Upper lobe of right lung (tissue), 1 donor: ENCODE measurements at places on chromosomes 12 and 14.

DNA sequence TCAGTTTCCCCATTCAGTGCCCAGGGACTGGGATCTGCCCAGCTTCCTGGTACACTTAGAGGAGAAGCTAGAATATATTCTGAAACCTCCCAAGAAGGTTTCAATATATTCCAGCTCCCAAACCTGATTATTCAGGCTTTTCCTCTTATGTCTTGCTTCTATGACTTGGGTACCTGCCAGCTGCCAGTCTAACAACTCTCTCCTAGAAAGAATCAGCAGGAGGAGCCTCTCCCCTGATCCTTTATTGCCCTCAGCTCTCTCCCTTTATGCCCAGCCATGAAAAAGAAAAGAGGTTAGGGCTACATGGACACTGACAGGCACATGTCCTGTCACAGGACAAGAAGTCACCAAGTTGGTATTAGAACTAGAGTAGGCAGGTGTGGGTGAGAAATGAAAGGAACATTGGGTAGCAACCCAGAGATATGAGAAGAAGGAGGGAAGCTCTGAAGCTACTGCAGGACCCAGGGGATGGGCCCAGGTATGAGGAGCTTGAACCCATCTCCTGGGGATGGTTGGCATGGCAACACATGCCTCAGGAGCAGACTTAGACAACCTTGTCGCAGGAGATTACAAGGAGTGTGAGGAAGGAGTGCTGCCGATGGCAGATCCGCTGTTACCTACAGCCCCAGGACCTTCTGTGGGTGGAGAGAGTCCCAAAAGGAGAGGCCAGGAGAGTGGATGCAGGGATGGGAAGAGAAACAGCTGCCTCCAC is 2.0 kb upstream of the CACNB3 start:
- DNase-seq, result no peak

- no peak for DNase-seq
Measured at GRCh38 chr12:41162461-41162860, 25.7 kb upstream of the PDZRN4 start.

- DNase-seq, result peak; percentile 73
Measured at GRCh38 chr12:111024205-111024801, 103.9 kb upstream of the MYL2 start.

DNA sequence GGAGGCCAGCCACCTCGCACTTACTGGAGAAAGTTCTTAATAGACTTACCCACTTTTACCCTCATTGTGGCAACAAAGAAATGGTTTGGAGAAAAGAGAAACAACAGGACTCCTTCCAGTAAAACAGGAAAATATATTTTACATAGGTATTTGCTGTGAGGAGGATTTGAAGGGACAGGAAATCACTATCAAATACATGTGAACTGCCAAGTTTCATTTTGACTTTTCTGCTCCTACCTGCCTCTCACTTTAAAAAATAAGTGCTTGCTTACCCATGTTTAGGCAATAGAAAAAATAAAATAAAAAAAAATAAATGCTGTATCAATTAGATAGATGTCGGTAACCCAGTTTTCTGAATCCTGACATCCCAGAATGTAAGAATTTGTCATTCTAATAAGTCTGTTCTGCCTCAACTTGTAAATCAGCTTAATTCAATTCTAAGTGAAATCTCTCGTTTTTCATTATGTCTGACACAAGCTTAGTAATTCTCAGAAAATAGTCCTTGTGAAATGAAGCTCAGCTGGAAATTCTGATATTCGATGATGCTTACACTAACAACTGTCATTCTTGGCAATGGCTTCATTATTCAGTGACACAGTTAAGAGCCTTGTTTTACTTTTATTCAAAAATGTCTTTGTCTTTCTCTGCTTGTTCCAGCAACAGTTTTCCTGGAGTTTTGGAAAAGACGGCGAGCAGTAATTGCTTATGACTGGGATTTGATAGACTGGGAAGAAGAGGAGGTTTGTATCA is 131.3 kb downstream of the SLC5A8 start:
- no peak for DNase-seq

GRCh38 chr14:23070262-23071129 is 13.2 kb upstream of the CDH24 start:
- DNase-seq, result no peak

- no peak for DNase-seq
Measured at GRCh38 chr14:21825845-21826244, 152.2 kb upstream of the OR4E1 start.

DNA sequence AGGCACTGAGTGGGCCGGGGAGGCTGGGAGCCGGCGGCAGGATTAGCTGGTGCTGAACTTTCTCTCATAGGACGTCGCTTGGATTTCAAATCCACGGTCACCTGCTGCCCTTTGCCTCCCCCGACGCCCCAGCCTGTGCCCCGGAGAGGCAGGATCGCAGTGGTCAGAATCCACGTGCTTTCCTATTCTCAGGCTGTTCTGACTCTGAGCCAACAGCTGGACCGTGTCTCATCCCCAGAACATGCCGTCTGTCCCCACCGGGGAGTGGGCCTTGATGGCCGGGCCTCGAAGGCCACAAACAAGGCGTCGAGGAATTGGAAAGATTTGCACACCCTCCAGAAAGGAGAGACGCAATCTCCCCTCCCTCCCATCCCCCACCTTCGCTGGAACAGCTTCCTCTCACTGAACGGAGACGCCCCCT is 18.5 kb upstream of the MLXIP start:
- DNase-seq, result no peak

- DNase-seq, result no peak
Measured at GRCh38 chr12:83197483-83197914, 510.8 kb downstream of the TMTC2 start.

DNA sequence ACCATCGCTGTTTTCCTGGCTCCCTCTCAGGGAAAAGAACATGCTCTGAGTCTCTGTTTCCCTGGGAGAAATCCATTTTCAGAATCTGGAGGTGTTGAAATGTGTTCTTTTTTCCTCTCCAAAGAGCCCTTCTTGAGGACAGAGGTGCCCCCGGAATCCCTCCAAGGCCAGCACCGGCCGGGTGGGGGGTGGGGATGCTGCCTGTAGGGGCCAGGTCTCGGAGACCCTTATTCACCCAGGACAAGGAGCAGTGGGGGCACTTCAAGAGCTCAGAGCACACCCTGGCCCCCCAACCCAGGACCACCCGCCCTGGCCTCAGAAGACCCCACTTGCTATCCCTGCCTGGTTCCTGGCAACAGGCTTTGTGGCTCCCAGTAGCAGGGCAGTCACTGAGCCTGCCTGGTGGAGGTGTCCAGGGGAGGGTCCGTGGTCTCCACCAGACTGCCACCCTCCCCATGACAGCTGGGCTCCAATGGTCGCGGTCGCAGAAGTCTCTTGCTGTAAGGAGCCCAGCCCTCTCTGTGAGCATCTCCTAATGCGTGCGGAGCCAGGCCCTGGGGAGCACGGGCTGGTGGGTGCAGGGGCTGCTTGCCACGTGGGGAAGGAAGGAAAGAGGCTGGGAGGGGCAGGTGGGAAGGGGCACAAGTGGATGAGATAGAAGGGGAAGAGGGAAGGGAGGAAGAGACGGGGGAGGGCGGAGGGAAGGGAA is 13.2 kb upstream of the DIO3 start:
- no peak for DNase-seq

- no peak for DNase-seq
Measured at GRCh38 chr12:94560431-94561221, 89.7 kb downstream of the TMCC3 start.

DNA sequence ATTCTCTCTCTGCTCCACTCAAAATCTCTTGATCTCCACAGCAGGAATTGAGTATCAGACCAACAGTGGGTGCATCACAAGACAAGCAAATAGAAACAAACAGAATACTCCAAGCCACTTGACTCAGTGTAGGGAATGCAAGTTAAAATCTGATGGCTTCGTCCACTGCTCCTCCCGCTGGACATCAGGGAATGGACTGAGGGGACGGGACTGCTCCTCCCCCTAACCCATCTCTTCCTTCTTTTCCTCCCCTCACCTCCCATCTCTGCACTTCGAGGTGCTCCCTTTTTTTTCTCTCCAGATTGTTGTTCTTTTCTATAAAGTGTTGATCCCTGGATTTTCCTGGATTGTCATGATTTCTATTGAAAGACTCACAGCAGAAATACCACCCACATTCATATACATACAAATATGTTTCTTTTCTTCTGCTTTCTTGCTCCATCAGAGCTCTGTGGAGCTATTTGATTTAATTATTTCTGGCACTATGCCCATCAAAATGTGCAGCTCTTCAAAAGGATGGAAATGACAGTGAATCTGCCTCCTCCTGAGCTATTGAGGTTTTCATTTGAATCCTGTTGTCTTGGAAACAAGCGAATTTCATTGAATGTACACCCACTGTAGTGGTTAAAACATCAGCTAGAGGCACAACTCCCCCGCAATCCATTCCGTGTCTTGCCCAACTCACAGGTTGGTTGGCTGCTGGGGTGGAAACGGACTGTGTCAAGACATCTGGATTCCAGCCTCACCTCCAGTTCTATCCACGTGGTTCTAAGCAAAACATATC is 199.7 kb downstream of the SPTSSA start:
- no peak for DNase-seq

GRCh38 chr12:30796891-30797371 is 42.2 kb upstream of the CAPRIN2 start:
- DNase-seq, result no peak

DNA sequence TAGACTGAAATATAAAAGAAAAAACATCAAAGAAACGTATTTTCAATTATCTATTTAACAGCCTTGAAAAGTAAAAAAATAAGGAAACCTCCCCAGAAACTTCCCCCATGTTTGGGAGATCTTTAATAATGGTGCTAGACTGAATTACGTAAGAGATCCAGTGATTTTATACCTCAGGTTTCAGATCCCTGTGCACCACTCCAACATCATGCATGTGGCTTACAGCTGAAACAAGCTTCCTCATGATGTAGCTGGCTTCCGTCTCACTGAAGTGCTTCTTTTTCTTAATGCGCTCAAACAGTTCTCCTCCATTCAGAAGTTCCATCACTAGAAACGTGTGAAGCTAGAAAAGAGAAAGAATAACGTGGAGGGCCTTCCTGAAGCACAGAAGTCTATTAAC is 78.0 kb upstream of the TTC7B start:
- DNase-seq, result no peak

DNA sequence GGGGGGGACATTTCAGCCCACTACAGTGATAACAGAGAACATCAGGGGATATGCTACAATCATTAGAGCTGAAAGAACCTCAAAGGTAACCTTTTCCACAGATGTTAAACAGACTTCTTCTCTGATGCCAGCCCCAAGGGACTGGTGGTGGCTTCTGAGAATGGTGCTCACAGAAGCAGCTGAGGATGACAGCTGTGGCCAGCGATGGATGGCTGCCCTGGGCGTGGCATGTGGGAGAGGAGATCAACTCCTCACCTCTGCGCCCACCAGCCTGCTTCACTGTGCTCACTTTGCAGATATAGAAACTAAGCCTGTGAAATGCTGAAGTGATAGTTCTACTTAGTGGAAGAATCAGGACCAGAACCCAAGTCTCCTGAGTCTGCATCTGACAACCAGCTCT is 33.0 kb downstream of the FOXN3 start:
- no peak for DNase-seq

DNA sequence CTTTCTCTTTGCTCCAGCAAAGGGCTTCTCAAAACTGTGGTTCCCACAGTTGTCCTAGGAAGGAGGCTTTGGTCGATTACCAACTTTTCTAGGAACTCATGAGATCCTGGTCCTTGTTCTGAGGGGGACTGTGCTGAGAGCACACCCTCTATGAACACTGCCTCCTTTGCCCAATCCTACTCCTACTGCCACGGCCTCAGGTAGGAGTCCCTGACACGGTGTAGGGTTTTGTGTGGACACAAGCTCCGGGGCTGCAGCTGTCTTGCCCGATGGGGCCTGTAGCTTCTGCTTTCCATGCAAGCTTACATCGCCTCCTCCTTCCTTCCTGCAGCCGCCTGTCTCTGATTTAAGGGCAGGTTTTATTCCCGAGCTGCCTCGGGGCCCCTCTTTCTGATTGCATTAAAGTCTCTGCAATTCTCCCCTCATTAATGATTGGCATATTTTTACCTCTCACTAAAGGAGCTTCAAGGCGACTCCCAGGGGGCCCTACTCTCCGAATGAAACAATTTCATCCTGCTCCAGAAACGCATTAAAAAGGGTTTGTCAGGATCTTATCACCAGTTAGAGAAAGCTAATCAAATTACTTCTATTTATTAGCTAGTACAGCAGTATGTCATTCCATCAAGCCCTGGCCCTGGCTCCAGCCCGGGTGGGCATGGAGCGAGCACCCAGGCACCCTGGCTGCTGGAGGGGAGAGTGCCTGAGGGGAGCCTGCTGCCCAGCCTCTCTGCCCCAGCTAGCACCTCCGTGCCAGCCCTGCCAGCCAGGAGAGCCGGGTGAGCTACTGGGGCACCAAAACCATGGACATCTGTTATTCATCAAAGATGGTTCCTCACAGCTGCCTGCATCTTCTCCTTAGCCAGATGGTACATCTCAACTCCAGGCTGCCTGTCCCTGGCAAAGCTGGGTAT is 38.0 kb upstream of the ESRRB start:
- no peak for DNase-seq

DNA sequence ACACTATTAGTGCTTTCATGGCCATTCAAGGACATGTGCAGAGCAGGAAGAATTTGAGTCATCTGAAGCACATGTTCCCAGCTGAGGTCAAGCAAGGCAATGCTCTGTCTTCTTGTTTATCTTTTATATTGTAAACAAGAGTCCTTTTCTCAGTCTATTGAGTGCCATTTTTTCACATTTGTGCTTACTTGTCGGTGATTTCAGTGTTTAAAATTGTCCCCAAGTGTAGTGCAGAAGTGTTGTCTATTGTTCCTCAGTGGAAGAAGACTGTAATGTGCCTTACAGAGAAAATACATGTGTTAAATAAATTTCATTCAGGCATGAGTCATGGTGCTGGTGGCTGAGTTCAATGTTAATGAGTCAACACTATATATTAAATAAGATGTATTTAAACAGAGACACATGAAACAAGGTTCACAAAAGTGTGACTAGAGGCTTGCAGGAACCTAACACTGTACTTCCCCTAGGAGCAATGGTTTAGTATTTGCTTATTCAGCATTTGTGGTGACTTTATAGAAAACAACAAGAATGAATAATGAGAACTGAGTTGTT is 391.1 kb downstream of the LRIG3 start:
- DNase-seq, result no peak

- DNase-seq, result no peak
Measured at GRCh38 chr12:93708952-93709351, 31.8 kb downstream of the CRADD start.

DNA sequence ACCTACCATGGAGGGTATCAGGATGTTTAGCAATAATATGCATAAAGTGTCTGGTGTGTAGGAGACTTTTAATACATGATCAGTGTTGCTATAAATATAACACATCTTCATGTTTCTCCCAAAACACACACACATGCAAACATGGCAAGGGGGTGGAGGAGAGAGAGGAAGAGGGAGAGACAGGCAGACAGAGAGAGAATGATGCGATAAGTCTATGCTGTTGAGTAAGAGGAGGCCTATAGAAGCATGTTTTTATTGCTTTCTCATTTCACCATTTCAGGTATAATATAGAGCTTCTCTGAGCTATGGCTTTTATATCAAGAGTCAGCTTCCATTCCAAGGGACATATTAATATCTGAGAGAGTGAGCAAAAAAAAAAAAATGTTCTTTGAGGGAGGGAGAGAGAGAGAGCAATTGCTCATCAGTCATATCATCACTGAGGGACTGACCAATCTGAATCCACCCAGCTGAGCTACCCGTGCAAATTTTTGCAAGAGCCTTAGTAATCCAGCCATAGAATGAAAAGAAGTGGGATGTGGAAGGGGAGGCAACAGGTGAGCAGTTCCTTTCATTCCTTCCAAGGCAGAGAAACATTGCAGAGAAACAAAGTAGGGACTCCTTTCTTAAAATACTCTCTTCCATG is 54.8 kb upstream of the RASSF8 start:
- no peak for DNase-seq

GRCh38 chr14:31439561-31439960 is 17.7 kb downstream of the DTD2 start:
- no peak for DNase-seq
